ENCODE measurements at places on chromosomes 6 and 20.

- DNase-seq: no peak
Measured at GRCh38 chr6:43871933-43872332, 101.9 kb downstream of the VEGFA start.

DNA sequence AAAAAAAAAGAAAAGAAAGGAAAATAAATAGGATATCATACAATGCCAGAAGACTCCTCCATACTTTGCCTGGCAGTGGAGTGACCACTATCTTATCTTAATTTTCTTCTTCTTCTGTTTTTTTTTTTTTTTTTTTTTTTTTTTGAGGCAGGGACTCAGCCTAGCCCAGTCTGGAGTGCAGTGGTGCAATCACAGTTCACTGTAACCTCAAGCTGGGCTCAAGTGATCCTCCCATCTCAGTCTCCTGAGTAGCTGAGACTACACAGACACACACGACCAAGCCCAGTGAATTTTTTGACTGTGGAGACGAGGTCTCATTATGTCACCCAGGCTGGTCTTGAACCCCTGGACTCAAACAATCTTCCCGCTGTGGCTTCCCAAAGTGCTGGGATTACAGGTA is 17.1 kb upstream of the MMP9 start:
- no peak for DNase-seq

GRCh38 chr6:19838442-19839236 is 1.5 kb downstream of the ID4 start:
- DNase-seq: no peak

GRCh38 chr6:14207448-14207847 is 89.9 kb downstream of the CD83 start:
- no peak for DNase-seq

GRCh38 chr20:24773168-24773567 is 175.9 kb upstream of the CST7 start:
- no peak for DNase-seq

GRCh38 chr6:36963451-36964290 is 9.1 kb downstream of the PI16 start:
- no peak for DNase-seq

DNA sequence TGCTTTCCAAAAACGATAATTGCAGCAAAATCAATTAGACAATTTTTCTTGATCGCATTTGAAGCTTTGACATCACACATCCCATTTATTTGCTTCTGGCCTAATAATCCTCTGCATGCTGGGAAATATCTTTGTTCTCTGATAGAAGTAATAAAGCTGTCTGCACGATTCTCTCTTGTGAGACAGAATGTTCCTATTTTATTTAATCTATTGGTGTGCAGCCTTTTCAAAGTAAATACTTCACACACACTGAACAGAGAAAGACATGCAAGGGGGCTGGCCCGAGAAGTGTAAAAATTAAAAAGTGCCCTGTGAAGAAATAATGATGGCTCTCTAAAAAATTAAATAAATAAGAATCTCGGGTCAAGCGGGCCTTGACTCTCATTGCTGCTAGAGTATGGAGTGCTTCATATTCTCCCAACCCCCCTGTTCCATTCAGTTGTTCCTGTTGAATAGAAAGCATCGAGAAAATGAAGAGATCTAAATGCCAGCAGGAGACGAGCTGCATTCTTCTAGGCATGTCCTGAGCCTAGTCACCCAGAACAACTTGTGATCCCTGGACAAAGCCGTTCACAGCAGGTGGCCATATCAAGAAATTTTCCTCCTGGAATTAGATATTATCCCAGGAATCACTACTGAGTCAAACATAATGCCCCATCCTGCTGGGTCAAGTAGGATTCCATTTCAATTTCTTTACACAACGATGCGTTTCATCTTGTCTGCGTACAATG is 625.9 kb upstream of the EPHA7 start:
- DNase-seq: no peak

GRCh38 chr6:129691043-129691640 is 18.8 kb downstream of the ARHGAP18 start:
- no peak for DNase-seq

GRCh38 chr6:66930559-66931290 is 1223.7 kb upstream of the EYS start:
- DNase-seq: no peak

DNA sequence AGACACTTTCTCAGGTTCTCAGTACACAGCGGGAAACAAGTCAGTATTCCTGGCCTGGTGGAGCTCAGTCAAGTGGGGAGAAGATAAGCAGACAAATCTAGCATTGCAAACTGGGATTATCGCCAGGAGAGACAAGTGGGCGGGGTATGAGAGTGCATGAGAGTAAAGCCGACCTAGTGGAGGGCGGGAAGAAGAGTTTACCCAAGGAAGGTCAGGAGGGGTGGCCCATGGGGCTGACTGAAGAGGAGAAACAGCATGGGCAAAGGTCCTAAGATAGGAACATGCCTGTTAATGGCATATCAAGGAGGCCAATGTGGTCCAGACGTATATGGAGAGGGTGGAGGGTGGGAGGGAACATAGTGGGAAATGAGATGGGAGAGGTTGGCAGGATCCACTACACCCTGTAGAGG is 12.4 kb upstream of the CSNK2A1 start:
- DNase-seq: no peak

- no peak for DNase-seq
Measured at GRCh38 chr6:159490298-159490937, 202.6 kb downstream of the SOD2 start.

GRCh38 chr20:52744441-52744840 is 227.7 kb upstream of the TSHZ2 start:
- DNase-seq: no peak

GRCh38 chr6:13742961-13743735 is 31.5 kb upstream of the RANBP9 start:
- DNase-seq: no peak

DNA sequence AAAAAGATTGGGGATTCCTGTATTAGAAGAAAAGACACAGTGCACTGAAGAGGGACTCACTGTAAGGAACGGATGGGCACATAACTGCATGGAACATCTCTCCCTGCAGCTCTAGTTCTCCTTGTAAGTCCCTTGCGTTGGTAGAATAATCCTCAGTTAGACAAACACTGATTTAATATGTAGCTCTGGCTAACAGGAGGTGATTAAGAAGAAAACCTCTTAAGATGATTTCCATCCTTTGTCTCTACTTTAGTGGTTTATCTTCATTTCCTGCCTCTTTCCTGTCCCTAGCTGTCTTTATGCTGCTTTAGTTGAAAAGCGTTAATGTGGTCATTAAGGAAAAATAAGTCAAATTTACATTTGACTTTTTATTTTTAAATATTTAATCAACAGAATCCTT is 86.6 kb downstream of the SLC16A10 start:
- DNase-seq: no peak

GRCh38 chr20:40749985-40750506 is 61.0 kb upstream of the MAFB start:
- DNase-seq: no peak

DNA sequence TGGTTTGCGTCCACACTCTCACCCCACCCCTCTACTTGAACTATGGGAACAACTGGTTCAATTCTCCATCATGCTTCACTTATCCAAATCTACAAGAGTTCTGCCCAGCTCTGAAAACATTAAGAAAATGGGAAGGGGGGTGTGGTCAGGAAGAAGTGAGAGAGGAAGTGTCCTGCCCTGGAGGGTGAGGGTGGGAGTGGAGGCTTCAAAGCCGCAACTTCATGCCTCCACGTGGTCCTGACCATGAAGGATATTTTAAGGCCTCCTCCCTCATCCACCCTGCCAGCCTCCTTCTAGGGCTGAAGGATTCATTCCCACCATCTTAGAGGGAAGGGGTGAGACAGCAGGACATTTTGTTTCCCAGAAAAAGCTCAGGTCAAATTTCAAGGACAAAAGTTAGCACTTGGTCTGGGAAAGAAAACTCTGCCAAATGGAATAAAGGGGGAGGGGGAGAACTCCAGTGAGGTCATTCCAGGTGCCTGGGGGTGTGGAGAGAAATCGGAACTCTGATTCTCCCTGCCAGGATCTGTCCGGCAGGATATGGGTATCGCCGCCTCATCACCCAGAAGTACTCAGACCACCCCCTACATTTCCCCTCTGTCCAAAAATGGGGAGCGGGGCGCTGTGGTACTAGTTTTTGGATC is 4.9 kb downstream of the RIMS4 start:
- DNase-seq: no peak
